ENCODE measurements at places on chromosomes 11 and 22.

DNA sequence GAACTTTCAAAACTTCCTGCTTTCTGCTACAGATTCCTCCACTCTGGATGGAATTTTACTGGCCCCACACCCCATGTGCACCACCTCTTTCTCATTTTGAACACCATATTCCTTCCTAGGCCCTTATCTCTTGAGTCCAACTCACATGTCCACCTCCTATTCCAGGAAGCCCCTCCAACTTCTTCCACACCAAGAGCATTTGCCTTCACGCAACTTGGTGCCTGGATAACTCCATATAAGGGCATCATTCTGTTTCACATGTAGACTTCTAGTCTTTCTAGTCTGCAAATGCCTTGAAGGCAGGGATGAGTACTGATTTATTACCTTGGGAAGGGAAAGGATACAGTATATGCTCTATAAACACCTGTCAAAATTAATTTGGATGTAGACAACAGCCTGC lies 17.5 kb downstream of the GAB2 start:
- DNase-seq, result no peak

- no peak for DNase-seq
Measured at GRCh38 chr11:6538945-6539344, 41.9 kb downstream of the DNHD1 start.

- DNase-seq, result no peak
Measured at GRCh38 chr22:46770151-46770641, 7.7 kb downstream of the TBC1D22A start.

DNA sequence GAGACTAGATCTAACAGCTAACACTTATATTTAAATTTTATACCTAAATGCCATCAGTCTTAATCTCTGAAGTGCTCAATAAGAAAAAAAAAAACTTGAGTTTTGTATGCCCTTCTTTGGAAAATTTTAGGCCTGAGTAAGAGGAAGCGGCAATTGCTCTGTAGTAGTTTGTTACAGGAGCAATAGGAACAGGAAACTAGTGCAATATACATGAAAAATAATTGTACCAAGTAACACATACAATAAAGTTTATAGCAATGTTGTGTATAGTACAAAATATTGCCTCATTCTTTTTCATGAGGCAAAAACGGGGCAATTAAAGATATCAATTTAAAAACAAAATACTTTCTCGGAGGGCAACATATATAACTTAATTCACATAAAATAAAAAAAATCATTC lies 19.7 kb downstream of the OR5AK2 start:
- DNase-seq, result no peak

DNA sequence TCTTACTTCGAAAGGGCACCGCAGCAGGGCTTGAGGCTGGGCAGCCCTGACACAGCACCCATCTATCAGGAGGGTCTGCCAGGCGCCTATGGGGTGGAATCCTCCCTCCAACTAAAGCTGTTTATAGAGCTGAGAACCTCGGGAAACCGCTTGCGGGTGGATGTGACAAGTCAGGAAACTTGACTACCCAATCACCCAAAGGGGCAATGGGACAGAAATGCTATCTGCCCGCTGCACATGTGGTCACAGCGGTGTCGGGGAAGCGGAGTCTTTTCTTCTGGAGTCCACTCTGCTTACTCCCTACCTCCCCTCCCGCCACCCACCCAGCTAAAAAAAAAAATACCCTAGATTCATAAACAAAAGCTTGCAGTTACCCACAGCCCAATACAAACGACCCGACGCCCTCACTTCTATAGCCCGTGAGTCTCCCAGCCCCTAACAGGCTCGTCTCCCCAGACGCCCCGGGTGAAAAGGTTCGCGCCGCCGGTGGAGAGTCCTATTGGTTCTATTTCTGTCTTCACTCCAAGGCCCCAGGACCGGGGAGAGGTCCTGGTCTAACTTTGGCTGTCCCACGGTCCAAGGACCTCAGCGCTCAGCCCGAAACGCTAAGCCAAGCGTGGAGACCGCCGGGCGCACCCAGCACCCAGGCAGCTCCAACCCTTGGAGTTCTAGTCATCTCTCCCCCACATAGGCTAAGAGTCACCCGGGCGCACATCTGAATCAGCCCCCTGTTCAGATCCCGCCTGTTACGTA lies 1.4 kb downstream of the TRPC6 start:
- DNase-seq, result no peak

DNA sequence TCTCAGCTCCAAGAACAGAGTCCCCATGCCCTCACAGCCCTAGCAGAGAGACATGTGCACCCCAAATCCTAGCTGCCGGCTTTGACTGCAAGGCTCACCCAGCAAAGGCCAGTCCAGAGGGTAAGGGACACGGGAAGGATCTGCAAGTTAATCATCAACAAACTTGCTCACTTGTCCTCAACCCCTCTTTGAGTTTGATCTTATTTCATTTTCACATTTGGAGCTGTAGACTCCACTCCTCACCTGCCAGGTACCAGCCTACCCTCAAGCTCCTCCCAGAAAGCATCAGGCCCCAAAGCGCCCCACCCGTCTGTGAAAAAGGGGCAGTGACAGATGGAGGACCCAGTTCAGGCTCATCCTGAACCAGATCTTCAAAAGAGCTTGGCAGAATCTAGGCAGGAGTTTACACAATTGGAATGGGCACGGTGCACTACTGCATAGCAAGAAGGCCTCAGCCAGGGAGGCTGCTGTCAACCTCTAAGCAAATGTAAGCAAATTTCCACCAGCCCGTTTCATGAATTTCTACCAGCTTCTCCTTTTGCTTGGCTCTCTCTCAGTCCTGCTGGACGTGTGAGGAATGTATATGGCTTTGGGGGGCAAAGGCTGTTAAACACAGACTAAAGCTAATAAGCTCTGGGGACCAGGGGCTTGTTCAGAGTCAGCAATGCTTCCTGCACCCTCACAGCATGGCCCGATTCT lies 5.5 kb downstream of the EHD1 start:
- DNase-seq, result no peak

DNA sequence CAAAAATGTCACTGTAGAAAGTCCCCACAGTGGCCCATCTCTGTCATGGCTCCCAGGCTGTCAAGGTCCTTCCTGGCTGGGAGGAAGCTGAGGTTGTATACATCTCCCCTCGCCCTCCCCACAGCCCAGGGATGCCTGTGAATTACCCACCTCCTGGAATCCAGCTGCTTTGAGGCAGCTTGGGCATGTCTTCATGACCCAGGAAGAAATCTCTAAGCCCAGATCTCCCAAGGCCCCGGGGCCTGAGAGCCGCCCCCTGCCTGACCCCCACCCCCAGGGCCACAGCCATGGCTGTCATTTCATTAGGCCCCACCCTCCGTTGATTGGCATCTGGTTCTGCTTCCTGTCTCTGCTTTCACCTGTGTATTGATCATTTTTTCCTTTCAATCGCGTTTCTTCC lies 207.5 kb downstream of the TBC1D22A start:
- no peak for DNase-seq

DNA sequence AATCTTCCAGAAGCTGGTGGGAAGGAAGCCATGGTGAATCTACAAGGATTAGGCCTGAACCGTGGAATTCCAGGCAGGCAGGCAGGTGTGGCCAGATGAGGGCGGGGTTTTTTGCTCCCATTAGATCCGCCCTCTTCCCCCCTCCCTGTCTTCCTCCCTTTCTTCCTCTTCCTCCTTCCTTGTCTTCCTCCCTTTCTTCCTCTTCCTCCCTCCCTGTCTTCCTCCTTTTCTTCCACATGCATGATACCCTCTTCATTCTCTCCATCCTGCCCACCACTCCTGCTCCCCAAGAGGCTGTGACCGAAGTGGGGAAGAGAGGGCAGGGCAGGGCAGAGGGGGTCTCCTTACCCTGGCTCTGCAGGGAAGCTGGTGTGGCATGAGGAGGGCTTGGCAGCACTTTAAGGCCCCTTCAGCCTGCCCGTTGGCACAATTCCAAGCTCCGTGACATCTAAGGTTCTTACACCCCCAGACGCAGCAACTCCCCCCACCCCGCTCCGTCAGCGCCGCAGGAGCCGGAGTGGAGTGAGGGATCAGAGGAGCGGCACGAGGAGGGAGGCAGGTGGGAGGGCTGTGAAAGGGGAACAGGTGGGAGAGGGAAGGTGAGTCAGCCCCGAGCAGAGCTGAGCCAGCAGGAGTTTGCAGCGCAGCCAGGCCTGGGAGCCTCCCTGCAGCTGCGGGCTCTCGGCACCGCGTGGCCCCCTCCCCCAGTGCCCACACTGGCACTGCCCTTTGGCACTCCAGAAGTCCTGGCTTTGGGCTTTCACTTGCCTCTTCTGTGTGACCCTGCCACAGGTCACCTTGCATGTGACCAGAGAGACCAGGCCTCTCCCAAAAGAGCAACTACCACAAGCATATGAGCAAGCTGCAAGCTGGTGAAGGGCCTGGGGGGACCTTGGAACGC lies 32.1 kb downstream of the KCNJ4 start:
- peak; percentile 24 for DNase-seq

DNA sequence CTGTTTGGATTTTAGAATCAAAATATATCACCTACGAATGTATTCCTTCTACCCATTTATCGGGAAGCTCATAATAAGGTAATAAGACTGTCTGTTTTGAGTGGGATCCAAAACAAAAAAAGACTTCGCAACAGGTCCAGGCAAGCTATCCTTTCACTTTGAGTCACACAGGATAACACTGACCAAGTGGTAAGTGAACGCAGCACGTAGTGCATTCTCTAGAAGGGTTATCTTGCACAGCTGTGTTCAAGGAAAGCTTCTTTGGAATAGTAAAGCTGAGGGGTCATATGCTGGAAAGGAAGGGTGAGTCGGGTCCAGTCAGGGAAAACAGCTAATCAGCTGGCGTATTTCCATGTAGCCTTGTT lies 22.3 kb upstream of the NRGN start:
- no peak for DNase-seq

DNA sequence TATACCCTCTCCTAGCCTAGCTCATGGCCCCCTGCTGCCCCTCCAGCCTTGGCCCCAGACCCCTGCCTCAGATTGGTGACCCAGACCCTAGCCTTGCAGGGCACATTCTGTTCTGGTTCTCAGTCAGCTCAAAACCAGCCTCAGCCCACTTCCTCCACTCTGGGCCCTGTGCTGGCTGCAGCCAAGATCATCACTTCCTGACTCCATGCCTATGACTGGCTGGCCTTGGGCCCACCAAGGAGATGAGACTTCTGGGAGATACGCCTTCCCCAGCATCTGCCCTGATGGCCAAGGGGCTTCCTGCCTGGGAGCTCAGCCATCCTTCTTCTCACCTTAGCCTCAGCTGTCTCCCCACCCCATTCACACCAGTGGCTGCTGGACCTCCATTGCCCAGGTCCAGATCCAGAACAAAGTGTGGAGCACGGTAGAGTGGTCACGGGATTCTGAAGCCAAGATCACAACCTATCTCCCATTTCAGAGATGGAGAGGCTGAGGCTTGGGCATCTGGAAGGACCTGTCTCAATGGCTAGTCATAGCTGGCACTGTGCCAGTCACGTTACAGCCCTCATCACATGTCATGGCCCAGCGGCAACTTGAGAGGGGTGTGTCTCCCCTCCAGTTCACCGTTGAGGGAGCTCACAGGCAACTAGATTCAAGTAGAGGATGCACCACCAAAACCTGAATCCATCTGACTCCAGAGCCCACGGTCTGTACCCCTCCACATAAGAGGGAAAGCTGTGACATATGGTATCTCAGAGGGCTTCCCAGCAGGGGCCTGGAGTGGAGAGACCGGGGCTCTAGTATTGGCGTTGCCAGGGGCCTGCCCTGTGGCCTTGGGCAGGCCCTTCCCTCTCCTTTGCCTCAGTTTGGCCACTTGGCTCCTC lies 43.0 kb upstream of the KLHL35 start:
- DNase-seq, result peak; percentile 8

GRCh38 chr11:100780470-100780869 lies 93.4 kb downstream of the ARHGAP42 start:
- DNase-seq, result no peak

DNA sequence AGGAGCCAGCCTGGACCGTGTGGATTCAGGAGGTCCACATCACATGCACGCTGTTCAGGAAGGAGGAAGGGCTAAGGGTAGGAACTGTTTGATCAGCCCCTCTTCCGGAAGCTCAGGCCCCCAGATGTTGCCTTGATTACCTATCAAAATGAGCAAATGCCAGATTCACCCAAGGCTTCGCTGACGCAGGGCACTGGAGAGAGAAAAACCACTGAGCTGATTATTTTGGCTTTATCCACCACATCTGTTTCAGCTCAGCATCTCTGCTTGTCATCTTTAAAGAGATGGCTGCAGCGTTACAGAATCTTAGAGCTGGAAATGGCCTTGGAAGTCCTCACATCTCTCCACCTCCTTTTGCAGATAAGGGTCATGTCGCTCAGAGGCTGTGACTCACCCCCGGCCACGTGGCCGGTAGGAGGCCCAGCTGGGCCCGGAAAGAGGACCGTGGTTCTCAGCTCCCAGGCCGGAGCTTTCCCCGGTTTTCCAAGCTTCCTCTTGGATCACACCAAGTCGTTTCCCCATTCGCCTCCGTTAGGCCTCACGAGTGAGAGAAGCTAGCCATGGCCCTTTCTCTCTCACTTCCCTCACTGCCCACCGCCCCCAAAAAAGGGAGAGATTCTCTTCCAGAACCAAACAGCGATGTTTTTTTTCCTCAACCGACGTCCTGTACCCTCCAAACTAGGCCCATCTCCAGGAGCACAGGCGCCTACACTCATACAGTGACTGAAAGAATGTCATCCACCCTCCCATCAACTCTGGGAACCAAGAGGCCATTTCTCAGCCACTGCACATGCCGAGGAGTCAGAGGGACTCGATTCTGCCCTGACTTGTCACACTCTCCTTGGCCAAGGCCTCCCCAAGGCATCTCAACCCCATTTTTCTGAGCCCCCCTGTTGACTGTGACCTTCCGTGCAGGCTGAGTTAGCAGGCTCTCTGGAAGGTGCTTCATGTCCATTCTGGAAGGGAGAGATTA lies 37.6 kb downstream of the LIF start:
- DNase-seq, result peak; percentile 77

DNA sequence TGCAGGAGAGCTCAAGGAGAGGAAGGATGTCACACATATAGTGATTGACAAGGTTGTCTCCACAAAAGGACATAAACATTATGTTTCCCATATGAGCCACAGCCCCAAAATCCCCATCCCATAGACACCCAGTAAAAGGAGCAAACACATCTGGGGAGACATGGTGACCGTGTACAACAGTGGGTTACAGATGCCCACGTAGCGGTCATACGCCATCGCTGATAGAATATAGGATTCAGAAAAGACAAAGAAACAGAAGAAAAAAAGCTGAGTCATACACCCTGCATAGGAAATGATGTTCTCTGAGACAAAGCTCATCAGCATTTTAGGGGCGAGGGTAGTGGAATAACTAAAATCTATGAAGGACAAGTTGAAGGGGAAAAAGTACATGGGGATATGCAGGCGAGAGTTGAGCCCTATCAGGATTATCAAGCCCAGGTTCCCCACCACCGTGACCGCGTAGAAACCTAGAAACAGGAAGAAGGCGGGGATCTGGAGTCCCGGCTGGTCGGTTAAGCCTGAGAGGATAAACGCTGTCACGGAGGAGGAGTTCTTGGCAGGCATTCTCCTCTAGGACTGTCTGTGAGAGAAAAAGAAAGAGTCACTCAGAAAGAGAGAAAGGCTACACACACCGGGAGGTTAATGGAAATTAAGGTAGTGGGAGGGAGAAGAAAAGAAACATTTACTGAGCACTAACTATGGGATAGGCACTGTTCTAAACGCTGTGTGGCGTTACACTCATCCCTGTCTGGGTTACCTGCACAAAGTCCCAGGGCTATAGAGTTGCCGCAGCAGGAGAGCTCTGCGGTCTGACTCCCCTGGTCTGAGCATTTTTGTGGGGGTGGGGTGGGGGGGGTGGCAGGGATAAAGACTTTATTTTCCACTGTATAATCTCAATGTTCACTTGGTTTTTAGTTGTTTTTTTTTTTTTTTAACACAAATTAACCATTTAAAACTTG lies 36.1 kb upstream of the OR8B8 start:
- DNase-seq, result peak; percentile 77
